NCI-H1694 treated with DMSO at 0.1 percent for 48 hours (cell line): ENCODE measurements at places on chromosomes 2 and 18.

DNA sequence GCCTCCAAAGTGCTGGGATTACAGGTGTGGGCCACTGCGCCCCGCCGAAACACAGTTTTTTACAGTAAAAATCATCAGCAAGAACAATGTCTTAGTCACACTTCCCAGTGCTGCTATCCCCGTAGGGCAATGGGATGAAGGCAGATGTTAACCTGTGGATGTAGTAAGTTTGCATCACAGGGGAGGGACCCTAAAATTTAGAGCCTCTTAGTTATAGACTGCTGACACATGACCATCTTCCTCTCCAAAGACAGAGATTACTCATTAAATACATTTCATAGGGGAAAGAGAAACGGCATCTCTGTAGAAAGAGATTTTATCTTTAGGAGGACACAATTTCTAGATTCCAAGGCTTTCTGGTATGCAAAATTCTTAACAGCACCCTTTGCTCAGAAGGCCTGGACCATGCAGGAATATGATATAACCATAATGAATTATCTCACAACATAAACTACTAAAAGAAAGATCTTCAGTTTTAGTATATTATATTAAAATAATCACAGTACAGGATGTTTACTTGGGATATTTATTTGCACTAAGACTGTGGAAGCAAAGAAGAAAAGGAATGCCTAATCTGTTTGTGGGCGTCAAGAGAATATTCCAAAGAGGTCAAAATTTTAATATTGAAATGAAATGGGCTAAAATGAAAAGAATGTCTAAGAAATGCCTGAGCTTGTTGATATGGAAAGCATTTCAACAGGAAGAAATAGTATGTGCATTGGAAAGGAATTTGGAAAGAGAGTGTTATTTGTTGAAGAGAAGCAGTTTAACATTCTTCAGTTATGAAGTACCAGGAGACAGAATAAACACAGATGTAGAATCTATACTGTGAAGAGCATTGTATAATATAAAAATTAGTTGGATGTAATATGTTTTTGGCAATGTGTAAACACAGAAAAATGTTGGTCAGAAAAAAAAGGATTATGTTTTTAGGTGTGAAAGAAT is 1228.3 kb upstream of the CHAC2 start:
- no peak for DNase-seq

DNA sequence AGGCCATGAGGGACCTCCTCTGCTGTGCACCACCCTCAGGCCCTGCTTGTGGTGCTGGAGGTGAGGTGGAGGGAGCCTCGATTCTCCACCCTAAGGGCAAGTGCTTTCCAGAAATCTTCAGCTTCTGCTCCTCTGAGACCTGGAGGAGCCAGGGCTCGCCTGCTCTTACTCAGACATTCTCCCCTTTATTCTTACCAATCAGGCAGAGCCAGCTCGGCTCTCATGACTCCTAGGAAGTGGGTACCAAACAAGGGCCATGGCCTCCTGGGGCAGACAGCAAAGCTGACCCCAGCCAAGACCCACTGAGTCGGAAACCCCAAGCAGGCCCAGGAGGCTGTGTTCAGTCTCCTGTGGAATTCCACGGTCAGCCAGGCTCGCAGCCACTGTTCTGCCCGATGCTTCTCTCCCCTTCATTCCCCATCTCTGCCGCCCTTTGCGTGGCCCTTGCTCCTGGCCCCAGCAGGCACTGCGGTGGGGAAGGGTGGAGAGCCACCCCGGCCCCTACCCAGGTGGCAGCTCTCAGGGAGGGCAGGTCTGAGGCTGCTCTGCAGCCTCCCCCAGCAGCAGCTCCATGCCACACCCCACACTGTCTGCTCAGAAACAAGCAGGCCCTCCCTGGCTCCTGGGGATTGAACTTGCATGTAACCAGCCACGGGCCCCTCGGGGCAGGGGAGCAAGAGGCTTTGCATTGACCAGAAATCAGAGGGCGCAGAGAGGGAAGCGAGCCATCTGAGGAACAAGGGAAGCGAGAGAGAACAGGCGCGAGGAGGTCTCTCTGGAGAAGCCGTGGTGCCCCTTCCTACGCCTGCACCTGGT is 24.0 kb downstream of the HS1BP3 start:
- no peak for DNase-seq

GRCh38 chr2:132875193-132875592 is 205.2 kb upstream of the LYPD1 start:
- DNase-seq = no peak

DNA sequence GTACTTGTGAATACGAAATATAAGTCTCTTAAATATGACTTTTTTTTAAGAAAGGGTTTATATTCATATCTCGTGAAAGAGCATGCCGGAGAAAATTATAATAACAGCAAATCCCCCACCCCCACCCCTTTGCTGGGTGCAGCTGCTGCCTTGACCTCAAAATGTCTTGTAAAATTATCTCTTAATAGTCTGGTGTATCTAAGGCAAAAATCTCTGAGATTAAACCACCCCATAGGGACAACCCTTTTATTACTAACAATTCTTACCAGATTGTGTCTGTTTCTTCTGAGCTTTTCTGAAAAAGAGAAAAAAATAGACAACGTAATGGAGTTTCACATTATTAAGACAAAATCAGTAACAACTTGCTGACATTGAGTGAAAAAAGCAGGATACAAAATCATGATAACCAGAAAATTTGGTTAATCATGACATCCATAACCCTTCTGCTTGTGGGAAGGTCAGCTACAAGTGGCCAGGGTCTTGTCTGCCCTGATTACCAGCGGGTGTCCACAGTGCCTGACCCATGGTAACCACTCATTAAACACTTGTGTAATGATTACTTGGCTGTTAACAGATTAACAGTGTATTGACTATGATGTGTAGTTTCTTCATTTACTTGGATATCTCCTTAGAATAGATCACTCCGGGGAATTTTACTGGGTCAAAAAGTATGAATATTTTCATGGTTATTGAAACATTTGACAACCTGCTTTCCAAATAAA is 1.5 kb downstream of the STRADB start:
- no peak for DNase-seq

DNA sequence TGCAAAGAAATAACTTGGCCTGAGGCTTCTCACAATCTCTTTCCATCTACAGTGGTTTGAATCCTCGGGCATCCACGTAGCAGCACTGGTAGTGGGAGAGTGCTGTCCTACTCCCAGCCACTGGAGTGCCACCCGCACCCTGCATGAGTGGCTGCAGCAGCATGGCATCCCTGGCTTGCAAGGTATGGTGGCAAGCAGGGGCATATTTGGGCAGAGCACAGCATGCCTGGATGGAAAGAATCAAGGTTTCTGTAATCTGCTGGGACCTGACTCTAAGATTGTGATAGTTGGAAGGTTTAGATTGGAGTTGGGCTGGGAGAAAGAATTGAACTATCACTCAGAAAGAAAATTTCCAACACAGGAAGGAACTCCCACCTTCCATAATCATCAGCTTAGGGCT is 4.0 kb downstream of the CAD start:
- no peak for DNase-seq

DNA sequence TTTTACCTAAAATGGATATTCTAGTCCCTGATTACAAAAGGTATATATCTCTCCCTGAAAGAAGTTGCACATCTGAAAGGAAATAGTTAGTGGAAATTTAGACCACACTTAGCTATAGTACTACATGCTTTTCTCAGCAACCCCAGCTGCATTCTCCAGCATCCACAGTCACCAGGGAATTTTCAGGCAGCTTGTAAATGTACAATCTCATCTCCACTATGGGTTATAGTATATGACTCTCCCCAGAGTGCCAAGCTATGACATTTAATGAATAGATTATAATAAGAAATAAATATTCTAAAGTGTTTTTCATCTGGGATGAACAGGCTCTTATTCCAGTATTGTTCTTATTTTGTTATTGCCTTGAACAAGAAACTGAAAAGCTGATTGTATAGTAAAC is 197.6 kb upstream of the HNRNPA3 start:
- no peak for DNase-seq

- DNase-seq = no peak
Observed at GRCh38 chr18:9719421-9719981, 11.4 kb downstream of the RAB31 start.

DNA sequence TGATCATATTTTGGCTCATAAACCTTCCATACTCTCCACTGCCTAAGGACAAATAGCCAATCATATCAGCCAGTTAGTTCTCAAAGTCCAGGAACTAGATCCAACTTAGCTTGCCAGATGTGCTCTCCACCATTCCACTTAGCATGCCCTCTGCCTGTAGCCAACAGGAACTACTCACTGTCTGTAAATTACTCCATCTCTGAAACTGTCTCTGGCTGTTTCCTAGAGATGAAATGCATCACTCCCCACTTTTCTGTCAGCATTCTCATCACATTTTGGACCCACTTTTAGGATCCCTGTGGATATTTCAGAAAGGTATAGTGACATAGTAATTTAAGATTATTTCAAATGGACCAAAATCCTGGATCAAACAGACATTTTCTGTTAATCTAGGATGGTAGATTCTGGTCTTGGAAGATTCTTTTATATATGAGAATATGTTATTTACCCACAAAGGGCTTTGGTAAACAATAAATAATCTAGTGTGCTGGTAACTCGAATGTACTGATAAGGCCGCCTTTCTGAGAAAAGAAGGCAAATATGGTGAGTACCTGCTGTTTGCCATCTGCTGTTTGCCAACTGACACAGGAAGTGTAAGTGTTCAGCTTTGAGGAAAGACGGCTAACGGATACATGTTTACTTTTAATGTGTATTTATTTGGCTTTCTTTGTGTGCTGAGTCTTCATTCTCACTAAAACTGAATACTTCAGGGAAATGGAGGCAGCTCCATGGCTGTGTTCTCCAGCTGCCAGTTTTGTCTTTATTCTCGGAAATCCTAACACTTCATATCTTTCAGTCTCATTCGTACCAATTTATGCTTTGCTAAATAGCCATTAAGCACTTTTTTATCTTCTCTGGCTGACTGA is 79.5 kb downstream of the EVA1A start:
- DNase-seq = peak; percentile 29

GRCh38 chr2:24016853-24017703 is 7.2 kb downstream of the MFSD2B start:
- DNase-seq = no peak

DNA sequence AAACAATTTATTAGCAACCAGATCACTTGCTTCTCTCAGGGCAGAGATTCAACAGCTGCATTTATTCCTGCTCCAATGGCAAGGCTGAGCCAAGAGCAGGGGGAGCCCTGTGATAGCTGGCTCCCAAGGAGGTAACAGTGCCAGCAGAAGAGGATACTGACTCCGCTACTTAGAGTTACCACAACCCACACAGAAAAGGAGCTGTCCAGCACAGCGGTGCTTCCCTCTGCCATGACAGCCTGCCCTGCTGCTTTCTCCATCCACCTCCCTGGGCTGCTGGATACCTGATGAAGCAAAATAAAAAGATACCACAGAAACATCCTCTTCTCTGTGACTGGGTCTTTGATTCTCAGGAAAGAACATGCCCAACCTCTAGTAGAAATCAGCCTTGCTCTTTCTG is 467.2 kb downstream of the LRRTM4 start:
- no peak for DNase-seq

- peak; percentile 55 for DNase-seq
Observed at GRCh38 chr2:222903234-222904220, 42.7 kb downstream of the ACSL3 start.

DNA sequence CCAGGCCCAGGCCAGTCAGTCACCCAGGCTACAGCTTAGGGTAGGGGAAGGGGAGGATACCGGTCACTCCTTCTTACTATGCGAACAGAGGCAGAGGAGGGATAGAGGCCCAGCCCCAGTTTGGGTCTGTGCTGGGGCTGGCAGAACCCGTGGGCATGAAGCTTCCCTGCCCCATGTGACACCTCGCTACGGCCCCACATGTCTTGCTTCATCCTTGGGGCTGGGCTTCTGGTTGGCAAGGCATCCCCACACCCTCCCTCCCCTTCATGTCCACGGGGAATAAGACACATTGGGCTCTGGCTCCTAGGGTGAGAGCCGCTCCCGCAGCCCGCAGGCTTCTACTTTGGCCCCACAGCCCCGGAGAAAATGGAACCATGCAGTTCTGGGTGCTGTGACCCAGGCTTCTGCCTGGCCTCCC is 32.4 kb downstream of the HS1BP3 start:
- DNase-seq = no peak
